ENCODE measurements at places on chromosomes 3 and 15. TPM values are rescaled to one million over a fixed set of nuclear protein-coding genes. Genes with fewer than 3 reads are reported as not detected.

Gene PEX11A
- 6.7 TPM for total RNA-seq

Gene LYSMD2
- 23.8 TPM for total RNA-seq

Gene TMF1
- 14.0 TPM for total RNA-seq

Gene SUSD5
- 4.0 TPM for total RNA-seq

Gene IL5RA
- total RNA-seq = not detected

Gene GABRG3
- total RNA-seq = not detected

Gene CCDC50
- total RNA-seq = 28.2 TPM

Gene HCN4
- total RNA-seq = 0.38 TPM

Gene PLSCR2
- total RNA-seq = not detected

Gene UBAP1L
- 0.60 TPM for total RNA-seq

Gene PDZRN3
- total RNA-seq = not detected

Gene GREM1
- 5.8 TPM for total RNA-seq

Gene HTR3E
- total RNA-seq = not detected

Gene TEX55
- total RNA-seq = not detected

Gene PRTG
- 10.5 TPM for total RNA-seq

Gene ASB14
- total RNA-seq = not detected

Gene SOX14
- not detected for total RNA-seq

Gene LIPC
- 0.09 TPM for total RNA-seq

Gene TMEM207
- total RNA-seq = not detected

Gene DISP2
- 1.0 TPM for total RNA-seq

Gene SLC22A14
- 0.07 TPM for total RNA-seq

Gene ITGA11
- total RNA-seq = 2.4 TPM

Gene CD200R1
- not detected for total RNA-seq

Gene GOLGA8N
- 0.95 TPM for total RNA-seq

Measured in A549 treated with Mapracorat at 1 μM for 4 hours (cell line).